NCI-H2081 treated with DMSO at 0.1 percent for 48 hours (cell line): ENCODE measurements at places on chromosomes 6 and 20.

DNA sequence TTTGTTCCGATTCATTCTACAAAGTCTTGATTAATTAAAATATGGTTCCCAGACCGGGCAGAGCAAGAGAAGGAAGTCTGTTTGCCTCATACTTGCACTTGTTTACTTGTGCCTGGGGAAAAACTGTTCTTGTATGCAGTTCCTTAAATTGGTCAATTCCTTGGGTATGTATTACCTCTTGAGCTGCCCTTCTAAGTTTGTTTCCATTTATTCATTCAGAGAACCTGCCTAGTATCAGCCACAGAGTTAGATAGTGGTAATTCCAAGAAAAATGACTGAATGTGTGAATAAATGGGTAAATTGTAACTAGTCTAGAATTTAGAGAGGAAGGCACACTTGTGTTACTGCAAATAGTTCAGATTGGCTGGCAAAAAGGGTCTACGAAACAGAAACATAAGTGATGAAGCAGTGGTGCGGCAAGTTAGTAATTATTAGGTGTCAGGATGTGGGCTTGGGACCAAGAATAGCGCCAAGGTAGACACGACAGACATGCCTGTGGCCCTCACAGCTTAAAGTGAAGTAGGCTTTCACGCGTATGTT, 525 bp upstream of the MAK start:
- no peak for DNase-seq

DNA sequence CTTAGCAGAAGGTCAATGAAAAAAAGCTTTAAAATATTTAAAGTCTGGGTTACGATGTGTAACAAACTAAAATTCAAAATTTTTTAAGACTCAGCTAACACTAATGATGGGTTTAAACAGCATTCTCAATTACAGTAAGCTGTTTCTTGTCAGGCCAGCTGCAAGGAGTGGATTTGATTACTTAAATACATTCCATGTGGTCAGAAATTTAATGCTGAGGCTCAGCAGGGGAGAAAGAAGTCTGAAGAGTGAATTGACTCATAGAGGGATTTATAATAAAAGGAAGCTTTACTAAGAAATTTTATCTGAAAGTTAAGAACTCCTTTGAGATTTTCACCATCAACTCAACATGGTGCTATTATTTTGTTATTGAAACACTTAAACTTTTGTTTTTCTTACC, 398.6 kb downstream of the KHDRBS2 start:
- no peak for DNase-seq

- no peak for DNase-seq
Observed at GRCh38 chr20:41900201-41900691, 282.1 kb upstream of the CHD6 start.

- DNase-seq = no peak
Observed at GRCh38 chr6:23728707-23729106, 397.3 kb upstream of the NRSN1 start.
